ENCODE measurements at places on chromosomes 12 and 14.

GRCh38 chr14:97155320-97155719 lies 358.1 kb downstream of the VRK1 start:
- no peak for DNase-seq

GRCh38 chr12:47377414-47378221 lies 297.9 kb upstream of the AMIGO2 start:
- DNase-seq: no peak

DNA sequence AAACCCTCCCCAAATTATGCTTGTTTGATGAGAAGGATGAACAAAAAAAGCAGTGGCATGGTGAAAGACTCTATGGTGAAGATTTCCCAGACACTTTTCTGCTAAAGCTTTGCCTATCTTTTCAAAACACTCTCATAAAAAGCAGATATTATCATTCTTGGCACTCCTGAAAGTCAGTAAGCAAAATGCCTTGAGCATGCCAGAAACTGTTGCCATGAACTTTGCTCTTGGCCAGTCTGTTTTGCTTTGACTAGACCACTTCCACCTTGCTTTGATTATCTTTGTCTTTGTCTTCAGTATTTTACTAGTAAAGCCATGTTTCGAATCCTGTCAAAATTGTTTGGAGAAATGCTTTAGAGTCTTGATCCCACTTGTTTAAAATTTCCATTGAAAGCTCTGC lies 110.4 kb downstream of the CNTN1 start:
- no peak for DNase-seq

- DNase-seq: no peak
Observed at GRCh38 chr12:65720136-65721130, 103.8 kb upstream of the HMGA2 start.

- DNase-seq: no peak
Observed at GRCh38 chr12:43278541-43278832, 273.5 kb downstream of the ADAMTS20 start.

- no peak for DNase-seq
Observed at GRCh38 chr12:116426391-116427136, 132.6 kb upstream of the MAP1LC3B2 start.

- no peak for DNase-seq
Observed at GRCh38 chr14:74080820-74081460, 3.3 kb downstream of the ALDH6A1 start.

GRCh38 chr14:78248501-78249090 lies 78.4 kb downstream of the NRXN3 start:
- no peak for DNase-seq

DNA sequence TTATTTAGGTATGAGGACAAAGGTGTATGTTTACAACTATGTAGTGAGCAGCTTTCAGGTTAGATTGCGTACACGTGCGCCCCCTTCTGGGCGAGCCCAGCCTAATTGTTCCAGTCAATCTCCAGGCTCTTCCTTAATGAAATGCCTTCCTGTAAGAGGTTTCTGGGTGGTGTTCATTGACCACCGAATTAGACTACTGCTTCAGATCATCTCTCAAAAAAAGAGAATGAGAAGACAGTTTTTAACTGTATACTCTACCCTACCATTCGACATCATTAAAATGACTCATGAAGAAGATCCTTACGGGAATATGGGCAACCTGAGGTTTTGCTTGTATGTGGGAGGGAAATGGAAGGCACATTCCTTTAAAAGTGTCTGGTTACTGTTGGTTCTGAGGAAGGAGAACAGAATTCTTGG lies 2.1 kb downstream of the LUM start:
- no peak for DNase-seq

DNA sequence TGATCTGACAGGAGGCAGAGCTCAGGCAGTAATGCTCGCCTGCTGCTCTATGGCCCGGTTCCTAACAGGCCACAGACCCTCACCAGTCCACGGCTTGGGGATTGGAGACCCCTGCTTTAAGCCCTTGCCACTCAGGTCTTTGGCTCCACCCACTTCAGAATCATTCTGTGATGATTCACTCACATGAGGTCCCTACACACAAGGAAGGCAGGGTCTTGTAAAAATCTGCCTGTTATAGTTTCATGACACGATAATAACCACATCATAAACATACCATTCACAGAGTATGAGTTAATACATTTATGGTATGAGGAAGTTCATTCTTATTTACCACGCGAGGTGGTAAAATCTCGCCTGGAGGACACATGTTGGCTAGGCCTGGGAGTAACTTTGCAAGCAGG lies 29.0 kb upstream of the MAX start:
- DNase-seq: no peak

DNA sequence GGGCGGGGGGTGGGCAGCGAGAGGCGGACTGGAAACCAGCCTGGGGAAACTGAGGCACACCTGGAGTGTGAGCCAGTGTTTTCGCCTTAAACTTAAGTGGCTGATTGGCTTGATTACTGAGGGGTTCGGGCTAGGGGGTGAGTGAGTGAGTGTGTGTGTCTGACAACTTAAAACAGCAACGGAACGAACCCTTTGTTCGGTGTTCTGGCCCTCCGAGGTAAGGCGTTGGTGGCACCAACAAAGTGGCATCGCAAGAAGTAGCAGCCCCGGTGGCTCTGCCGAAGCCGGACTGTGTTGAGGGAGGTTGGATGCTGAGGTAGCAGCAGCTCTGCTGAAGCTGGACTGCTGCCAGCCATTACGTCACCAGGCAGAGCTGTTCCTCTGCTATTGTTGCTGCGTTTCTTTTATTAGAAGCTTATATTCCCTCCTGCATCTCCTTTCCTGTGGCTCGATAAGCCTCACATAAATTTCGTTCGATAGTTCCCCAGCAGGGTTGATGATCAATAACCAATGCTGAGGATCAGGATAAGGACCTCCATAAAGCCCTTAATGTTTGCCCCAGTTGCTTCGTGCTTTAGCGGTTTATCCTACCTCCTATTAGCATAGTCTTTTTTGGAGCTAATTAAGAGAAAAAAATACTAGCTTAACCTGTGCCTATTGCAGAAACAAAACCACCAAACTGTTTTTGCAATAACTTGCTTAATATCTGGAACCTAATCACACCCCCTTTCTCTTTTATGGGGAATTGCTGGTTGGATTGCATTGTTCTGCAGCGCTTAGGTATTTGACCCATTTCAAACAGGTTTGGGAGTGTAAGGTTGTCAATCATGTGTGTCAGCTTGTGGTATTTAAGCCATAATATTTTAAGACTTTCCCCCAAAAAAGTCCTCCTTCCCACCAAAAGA lies 1.3 kb downstream of the GPR137C start:
- DNase-seq: peak; percentile 25

GRCh38 chr14:72380456-72380855 lies 448.2 kb downstream of the RGS6 start:
- no peak for DNase-seq

DNA sequence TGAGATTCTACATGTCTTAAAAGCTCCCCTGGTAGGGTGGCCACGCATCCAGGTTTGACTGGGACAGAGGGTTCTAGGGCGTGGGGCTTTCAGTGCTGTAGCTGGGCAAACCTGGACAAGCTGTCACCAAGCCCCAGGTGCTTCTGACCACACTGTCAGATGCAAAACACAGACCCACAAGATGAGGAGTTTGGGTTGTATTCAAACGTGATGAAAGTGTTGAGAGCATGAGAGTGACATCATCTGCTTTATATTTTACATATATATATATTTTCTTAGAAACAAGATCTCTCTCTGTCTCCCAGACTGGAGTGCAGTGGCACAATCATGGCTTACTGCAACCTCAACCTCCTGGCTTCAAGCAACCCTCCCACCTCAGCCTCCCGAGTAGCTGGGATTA lies 210.1 kb downstream of the DPF3 start:
- DNase-seq: no peak

DNA sequence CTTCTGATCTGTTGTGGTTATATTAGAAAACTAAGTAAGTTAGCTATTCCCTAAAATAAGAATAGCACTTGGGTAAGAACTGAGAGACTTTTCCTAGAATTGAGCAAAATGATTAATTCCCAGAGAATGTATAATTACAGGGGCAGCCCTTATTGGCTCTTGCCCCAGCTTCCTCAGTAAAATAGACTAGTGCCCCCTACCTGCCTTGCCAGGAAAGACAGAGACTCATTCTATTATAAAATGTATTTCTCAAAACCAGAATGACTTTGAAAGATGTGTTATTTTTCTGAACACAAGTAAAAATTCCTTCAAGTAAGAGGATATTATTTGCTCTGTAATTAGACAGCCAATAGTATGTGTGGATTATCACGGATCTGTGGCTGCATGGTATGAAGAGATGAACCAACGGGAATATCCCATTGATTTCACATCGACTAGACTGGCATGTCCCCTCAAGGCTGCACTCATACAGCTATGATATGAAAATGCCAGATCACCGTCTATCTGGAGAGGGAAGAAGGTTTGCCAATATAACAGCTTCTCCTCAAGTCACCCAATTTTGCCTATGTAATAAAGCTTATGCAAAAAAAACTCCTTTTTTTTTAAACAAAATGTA lies 7.4 kb upstream of the GLRX5 start:
- no peak for DNase-seq

GRCh38 chr12:24045816-24046257 lies 96.4 kb upstream of the SOX5 start:
- DNase-seq: no peak

GRCh38 chr14:74634964-74635363 lies 22.9 kb upstream of the LTBP2 start:
- no peak for DNase-seq

DNA sequence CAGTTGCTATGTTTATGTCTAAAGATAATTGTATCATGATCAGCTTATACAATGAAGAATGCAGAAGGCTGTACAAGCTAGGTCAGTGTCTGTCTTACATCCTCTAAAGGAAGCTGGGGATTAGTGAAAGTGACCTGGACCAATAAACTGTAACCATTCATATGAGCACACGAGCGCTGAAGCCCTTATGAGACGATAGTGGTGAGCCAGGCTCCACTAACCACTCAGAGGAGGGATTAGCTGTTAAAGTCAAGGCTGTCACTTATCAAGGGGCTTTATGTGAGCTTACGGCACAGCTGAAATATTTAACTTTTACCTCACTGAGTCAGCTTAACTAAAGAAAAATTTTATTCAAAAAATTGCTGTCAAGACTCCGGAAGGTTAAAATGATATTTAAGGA lies 30.3 kb downstream of the NDUFA12 start:
- no peak for DNase-seq

GRCh38 chr14:20679907-20680306 lies 4.5 kb upstream of the RNASE4 start:
- DNase-seq: no peak

DNA sequence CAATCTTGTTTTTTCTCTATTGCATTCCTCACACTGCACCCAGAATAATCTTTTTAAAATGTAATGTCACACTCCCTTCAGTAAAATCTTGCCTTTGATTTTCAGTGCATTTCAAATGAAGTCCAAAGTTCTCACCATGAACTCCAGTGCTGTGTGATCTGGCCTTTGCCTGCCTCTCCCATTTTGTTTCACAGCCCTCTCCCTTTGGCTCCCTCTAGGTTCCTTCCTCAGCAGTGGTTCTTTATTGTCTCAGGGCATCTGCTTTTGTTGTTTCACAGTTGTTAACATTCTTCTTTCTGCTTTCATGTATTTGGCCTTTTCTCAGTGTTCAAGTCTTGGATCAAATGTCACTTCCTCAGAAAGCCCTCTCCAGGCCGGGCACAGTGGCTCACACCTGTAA lies 84.5 kb upstream of the AMN1 start:
- no peak for DNase-seq

- no peak for DNase-seq
Observed at GRCh38 chr14:74526854-74527585, 33.5 kb downstream of the ISCA2 start.

- DNase-seq: no peak
Observed at GRCh38 chr12:3523058-3523457, 32.1 kb downstream of the PRMT8 start.

- DNase-seq: no peak
Observed at GRCh38 chr14:36580856-36581831, 1.3 kb downstream of the NKX2-8 start.

GRCh38 chr12:30795410-30796312 lies 40.9 kb upstream of the CAPRIN2 start:
- no peak for DNase-seq

DNA sequence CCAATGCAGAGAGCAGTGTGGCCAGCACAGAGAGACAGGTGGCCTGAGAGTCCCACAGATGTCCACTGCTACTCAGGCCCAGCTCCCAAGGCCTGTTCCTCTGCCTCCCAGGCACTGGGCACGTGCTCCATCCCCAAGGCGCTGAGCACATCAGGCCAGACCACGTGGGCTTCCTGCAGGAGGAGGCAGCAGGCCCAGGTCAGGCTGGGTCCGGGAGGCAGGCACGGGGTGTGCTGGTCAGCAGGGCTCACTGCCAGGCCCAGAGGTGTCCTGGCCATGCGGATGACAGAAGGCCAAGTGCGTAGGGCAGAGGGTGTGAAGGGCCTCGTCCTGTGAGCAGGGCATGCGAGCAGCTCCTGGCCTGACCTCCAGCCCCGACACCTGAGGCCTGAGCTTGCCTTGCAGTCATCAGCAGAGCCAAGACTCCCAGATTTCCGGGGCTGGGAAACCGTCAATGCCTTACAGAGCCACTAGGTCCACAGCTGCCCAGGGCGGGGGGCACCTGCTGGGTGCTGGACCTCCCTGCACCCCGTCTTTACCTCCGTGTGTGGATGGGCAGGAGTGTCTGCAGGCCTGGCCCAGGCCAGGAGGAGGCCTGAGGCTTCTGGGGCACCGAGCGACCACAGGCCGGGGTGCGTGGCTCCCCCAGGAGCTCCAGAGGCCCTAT lies 14.9 kb downstream of the TRMT61A start:
- DNase-seq: no peak

- DNase-seq: no peak
Observed at GRCh38 chr12:129103231-129103630, 250.0 kb downstream of the GLT1D1 start.

- no peak for DNase-seq
Observed at GRCh38 chr12:130828895-130829294, 10.2 kb downstream of the STX2 start.

All from GM18507 (cell line).